AG04450 (cell line): ENCODE measurements at places on chromosomes 2 and 18.
A peak's percentile ranks its signal among the peaks of the same experiment; 100 is the strongest.

DNA sequence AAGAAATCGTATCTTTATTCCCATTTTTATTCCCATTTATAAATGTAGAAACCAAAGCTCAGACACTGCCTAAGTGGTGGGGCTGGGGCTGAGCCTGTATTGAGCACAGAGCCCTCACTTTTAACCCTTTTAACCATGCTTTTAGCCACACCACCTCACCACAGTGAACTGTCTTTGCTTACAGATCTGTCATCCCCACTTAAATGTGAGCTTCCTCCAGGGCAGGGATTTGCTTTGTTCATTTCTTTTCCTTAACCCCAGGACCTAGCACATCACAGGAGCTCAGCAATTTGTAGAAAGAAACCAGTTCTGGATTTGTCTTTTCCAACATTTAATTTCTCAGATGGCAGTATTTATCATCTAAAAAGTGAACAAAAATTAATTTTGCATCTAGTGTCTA lies 2.2 kb downstream of the BOD1L2 start:
- DNase-seq = no peak

- peak; percentile 53 for DNase-seq
Observed at GRCh38 chr2:75021672-75022071, 63.2 kb downstream of the POLE4 start.

GRCh38 chr2:55169359-55169758 lies 62.7 kb downstream of the CLHC1 start:
- DNase-seq = no peak

DNA sequence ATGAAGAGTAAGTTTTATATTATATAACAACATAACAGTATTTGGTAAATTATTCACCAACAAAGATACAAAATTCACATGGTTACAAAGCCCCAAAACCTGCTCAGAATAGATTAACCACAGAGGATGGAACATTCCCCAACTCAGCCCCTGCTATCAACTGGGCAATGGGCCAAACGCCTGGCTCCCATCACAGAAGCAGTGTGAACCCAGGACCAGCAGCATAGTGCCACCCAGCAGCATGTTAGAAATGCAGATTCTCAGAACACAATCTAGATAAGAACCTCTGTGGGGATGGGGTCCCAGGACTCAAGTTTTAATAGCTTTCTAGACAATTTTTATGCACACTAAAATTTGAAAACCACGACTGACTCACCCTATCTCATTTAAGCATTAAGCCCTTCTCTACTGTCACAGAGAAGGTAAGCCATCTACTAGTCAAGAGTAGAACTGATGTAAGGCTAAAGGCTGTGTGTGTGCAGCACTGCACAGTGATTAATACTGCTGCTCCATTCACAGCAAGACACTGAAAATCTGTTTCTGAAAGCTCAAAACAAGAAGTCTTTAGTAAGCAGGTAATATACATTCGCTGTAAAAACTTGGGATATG lies 15.2 kb downstream of the AFG3L2 start:
- no peak for DNase-seq

DNA sequence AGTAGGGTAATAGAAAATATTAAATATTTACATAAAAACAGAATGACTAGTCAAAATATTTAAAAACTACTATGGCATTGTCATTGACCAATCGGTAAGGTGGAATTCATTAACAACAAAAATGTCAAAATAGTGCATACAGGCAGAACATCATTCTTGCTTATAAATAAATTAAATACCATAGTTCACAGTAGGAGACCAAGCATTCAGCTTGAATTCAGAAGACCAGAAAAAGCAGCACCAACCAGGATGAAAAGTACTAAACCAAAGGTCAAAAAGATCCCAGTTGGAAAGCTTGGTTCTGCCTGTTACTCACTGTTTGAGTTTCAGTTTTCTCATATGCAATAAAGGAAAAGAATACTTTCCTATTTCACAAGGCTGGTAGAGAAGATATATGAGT lies 244.3 kb downstream of the OSR1 start:
- DNase-seq = no peak

GRCh38 chr2:217722883-217723472 lies 279.8 kb downstream of the TNS1 start:
- DNase-seq = no peak

DNA sequence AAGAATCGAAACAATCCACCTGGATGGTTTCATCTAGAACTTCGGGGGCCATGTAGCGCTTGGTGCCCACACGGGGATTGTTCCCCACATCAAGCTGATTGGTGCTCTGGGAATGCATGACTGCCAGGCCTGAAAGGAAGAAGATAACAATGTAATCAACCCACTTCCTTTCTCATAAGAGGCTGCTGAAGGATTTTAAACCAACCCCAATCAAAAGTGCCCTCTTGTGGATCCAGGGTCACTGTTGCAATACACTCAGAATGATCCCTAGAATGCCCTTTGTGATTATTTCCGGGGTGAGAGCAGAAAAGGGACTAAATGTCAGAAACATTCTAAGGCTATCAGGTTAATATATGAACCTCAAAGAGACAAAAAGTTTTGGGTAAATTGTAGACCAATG lies 115.2 kb downstream of the ACVR1 start:
- DNase-seq = no peak

GRCh38 chr2:133589456-133589855 lies 21.2 kb upstream of the NCKAP5 start:
- no peak for DNase-seq

GRCh38 chr18:33350256-33350655 lies 90.3 kb downstream of the CCDC178 start:
- no peak for DNase-seq

- DNase-seq = no peak
Observed at GRCh38 chr2:162221064-162221463, 22.2 kb downstream of the FAP start.
